ENCODE measurements at places on chromosomes 3 and 15. TPM values are rescaled to one million over a fixed set of nuclear protein-coding genes. Genes with fewer than 3 reads are reported as not detected.

DNA sequence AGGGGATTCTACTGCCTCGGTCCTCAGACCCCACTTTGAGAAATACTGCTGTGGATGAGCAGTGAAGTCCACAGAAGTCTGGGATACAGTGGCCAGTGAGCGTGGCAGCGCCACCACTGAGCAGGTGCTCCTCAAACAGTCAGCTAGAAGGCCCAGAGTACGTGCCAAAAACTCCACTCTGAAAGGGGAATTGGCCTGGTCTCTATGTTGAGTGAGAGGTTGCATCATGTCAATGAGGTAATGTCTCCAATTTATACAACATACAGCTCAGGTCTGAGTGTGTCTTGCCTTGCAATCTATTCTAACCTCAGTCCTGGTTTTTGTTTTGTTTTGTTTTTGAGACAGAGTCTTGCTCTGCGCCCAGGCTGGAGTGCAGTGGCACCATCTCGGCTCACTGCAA, 53.3 kb upstream of the ETV5 start:
- DNase-seq = no peak

- DNase-seq = peak; percentile 73
These were observed 19.5 kb downstream of the MESD start for GRCh38 chr15:80970018-80970657.

GRCh38 chr3:48552111-48552951, 4.3 kb downstream of the PFKFB4 start:
- DNase-seq = no peak

- DNase-seq = no peak
These were observed 58.3 kb downstream of the EPHA3 start for GRCh38 chr3:89165636-89166263.

GRCh38 chr3:53230041-53230621, 25.7 kb downstream of the TKT start:
- no peak for DNase-seq

GRCh38 chr3:172171396-172172075, 132.2 kb downstream of the FNDC3B start:
- no peak for DNase-seq

GRCh38 chr3:156298938-156299337, 178.6 kb downstream of the KCNAB1 start:
- peak; percentile 79 for DNase-seq

GRCh38 chr3:181660337-181660736, 51.4 kb upstream of the SOX2 start:
- no peak for DNase-seq

- DNase-seq = no peak
These were observed 33.3 kb downstream of the PLD1 start for GRCh38 chr3:171776839-171777583.

DNA sequence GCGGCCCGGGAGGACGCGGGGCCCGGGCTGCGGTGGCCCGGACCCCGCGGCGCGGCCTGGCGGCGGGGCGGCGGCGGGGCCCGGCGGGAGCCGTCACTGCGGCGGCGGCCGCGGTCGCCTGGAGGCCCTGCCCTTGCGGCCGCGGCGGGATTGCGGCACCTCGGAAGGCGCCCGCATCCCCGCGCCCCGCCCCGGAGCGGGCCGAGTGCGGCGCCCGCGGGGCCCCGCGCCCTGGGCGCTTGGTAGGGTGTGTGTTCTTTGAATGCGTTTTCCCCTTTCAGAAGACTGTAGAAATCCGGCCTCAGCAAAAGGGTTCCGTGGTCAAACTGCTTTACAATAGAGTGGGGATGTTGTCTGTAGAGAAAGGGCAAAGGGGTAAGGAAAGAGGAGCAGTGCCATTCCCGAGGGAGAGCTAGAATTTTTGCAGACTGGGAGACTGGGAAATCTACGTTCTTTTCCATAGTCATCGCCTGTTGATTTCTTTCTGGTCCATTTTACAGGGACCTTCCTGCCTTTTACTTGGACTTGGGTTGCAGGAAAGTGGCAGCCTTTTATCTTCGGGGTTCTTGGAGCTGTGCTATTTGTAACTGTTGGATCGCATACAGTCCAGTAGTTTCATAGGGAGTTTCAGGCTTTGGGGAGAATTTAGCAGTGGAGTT, 630 bp downstream of the SNRK start:
- no peak for DNase-seq

GRCh38 chr3:117556646-117557407, 847.2 kb downstream of the TUSC7 start:
- no peak for DNase-seq

GRCh38 chr3:121228971-121229370, 316.8 kb downstream of the POLQ start:
- DNase-seq = no peak

GRCh38 chr15:44811337-44811736, 75.0 kb downstream of the TRIM69 start:
- no peak for DNase-seq

GRCh38 chr3:127210654-127210943, 17.7 kb downstream of the PRR23E start:
- DNase-seq = no peak

DNA sequence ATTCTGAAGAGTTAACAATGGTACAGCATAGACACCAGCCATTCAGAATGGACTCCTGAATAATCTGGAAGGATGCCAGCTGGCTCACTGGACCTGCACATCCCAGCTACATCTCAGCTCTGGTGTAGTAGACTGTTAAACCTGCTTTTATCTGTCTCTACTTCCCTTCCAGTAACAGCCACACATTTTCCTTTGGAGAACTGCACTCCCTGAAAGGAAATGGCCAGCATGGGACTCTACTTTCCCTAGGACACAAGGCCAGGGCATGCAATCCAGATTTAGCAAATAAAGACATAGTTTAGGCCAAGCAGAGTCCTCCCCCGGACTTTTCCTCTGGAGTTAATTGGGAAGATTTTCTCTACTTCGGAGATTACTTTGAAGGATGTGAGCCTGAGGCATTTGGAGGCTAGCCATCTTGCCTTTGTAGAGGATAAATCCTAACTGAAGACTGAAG, 82.7 kb upstream of the TCF12 start:
- no peak for DNase-seq

DNA sequence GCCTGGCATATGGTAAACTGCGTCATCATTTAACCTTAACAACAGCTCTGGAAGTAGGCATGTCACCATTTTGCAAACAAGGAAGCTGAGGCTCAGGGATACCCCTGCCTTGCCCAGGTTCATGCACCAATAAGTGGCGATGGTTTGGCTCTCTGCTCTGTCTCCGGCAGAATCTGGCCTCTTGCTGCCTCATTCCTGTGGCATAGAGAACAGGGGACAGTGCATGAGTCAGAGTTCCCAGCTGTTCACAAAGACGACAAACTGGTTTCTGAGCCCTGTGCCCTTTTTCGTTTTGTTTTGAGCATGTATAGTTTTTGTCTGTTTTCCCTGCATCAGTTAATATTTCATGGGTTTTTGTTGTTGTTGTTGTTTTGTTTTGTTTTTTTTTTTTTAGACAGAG, 236.8 kb downstream of the OPA1 start:
- no peak for DNase-seq

GRCh38 chr15:100768501-100768931, 111.1 kb upstream of the ALDH1A3 start:
- peak; percentile 25 for DNase-seq

DNA sequence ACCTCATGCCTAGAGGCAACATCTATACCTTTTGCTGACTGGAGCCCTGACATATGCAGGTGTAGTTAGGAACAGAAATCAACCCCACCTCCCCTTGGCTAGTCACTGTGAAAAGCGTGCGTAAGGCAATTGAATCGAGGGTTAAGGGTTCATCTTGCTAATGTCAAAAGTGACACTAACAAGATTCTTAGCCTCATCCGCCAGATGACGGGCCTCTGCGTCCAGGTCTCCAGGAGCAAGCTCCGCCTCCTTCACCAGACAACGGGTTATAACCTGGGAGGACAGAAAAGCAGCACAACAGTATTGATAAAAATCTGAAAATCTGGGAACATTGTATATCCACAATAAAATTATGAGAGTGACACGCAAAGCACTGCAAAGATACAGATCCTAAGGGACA, 4.7 kb downstream of the SELENOS start:
- DNase-seq = peak; percentile 19

DNA sequence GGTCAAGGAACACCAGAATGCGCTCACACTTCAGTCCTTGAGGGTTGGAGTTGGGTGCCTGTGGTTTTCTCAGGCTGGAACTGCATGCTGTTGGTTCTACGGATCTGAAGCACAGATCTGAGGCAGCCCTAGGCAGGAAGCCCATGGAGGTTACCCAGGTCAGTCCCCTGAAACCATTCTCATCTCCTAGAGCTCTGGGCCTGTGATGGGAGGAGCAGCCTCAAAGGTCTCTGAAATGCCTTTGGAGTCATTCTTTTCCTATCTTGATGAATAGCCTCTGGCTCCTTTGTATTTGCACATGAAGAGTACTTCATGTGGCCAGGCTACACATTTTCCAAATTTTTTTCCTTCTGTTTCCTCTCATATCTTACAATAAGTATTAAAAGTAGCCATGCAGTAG, 179.3 kb upstream of the UBE2E1 start:
- no peak for DNase-seq

GRCh38 chr3:135301670-135302069, 506.6 kb downstream of the EPHB1 start:
- no peak for DNase-seq

- no peak for DNase-seq
These were observed 5.1 kb downstream of the ABI3BP start for GRCh38 chr3:100988080-100988479.

- no peak for DNase-seq
These were observed 59.7 kb downstream of the RGMA start for GRCh38 chr15:93029214-93029835.

- DNase-seq = no peak
These were observed 138.6 kb downstream of the FMN1 start for GRCh38 chr15:33055962-33056361.

DNA sequence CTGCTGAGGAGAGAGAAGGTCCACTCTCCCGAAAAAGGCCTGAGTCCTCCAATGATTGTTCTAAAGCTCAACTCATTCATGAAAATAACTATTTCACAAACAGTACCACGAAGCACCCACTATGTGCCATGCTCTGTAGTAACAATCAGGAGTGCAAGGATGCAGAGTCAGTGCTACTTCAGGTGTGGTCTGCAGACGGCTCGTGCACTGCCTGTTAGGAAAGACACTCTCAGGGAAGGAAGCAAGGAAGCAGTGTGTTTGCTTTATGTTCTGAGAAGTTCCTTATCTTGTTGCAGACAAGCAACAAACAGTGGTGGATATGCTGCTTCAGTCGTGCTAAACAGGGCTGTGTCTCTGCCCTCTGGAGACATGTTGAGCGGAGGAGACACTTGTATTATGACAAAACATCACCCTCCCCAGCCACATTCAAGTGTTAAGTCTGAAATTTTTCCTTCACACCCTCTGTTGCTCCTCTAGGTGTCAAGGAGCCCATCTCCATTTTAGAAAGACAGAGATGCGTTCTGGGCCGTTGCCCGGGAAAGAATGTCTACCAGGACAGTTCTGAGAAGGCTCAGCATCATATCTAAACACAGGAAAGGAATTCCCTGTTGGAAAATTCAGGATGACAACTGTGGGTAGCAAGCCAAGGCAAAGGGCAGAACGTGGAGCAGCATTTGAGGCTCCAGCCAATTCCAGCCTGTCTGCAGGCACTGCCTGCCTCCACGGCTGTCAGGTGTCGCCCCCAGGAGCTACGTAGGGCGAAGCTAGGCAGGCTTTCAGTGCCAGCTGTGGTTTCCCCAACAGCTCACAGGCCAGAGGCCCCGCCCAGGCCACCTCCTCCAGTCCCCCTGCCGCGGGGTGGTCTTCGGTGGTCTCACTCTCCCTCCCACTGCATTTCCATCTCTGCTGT, 13.4 kb upstream of the ATP10A start:
- no peak for DNase-seq

GRCh38 chr3:50352781-50353180, 2.1 kb downstream of the CYB561D2 start:
- DNase-seq = no peak

DNA sequence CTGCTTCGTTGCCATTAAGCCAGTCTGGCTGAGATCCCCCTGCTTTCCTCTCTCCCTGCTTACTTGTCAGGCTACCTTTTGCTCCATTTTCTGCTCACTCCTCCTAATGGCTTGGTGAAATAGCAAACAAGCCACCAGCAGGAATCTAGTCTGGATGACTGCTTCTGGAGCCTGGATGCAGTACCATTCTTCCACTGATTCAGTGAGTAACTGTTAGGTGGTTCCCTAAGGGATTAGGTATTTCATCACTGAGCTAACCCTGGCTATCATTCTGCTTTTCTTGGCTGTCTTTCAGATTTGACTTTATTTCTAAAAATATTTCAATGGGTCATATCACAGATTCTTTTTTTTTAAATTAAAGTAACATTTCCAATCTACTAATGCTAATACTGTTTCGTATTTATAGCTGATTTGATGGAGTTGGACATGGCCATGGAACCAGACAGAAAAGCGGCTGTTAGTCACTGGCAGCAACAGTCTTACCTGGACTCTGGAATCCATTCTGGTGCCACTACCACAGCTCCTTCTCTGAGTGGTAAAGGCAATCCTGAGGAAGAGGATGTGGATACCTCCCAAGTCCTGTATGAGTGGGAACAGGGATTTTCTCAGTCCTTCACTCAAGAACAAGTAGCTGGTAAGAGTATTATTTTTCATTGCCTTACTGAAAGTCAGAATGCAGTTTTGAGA, 25.0 kb downstream of the CTNNB1 start:
- no peak for DNase-seq

DNA sequence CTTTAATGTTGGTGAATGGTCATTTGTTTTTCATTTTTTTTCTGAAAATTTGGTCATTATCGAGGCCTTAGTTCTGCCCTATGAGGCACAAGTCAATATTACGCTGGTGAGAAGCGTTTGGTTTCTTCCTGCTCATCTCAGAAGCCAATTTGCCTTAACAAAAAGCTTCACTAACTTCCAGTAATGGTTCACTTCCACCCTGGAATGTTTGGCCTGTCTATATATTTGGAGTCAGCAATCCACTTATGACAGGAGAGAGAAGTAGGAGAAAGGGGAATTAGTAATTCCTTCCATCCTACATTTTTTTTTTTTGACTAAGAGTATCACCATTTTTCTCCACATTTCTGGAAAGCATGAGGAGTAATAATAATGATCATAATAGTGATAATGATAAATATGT, 124.4 kb downstream of the DIPK2A start:
- no peak for DNase-seq

GRCh38 chr3:22371607-22372291, 620.7 kb upstream of the ZNF385D start:
- DNase-seq = peak; percentile 51

DNA sequence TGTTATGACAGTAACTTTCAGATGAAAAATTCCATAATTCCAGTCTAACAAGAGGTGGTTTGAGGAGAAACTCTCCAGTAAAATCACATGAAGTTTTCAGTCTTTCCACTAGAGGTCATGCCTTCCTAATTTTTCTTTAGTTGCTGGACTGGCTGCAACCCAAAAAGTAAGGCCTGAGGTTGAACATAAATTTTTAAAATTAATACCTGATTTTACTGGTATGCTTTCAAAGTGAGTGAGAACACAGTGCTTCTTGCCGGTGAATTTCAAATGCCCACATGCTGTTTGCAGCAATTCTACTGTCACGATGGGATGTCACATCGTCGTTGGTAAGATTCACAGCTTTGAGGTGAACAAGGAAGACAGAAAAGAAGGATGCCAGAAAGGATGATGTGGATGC, 89.0 kb upstream of the FGF12 start:
- DNase-seq = no peak

The ABHD6 gene
- 14.0 TPM for total RNA-seq

The LYZL4 gene
- not detected for total RNA-seq

The SI gene
- not detected for total RNA-seq

The PEX5L gene
- 70.6 TPM for total RNA-seq

The TRAIP gene
- total RNA-seq = 4.2 TPM

The PXYLP1 gene
- 13.5 TPM for total RNA-seq

The CCDC39 gene
- total RNA-seq = 0.58 TPM

The CLDN18 gene
- 0.09 TPM for total RNA-seq

The ABHD14A gene
- 15.9 TPM for total RNA-seq

The AP3B2 gene
- total RNA-seq = 2.4 TPM
